ENCODE measurements at places on chromosomes 5 and 9. TPM values are rescaled to one million over a fixed set of nuclear protein-coding genes. Genes with fewer than 3 reads are reported as not detected.

The FOXD4L4 gene
- polyA plus RNA-seq = not detected

GRCh38 chr5:163379298-163380155 lies 57.9 kb upstream of the CCNG1 start:
- DNase-seq = no peak

The ITGA2 gene
- 0.86 TPM for polyA plus RNA-seq

DNA sequence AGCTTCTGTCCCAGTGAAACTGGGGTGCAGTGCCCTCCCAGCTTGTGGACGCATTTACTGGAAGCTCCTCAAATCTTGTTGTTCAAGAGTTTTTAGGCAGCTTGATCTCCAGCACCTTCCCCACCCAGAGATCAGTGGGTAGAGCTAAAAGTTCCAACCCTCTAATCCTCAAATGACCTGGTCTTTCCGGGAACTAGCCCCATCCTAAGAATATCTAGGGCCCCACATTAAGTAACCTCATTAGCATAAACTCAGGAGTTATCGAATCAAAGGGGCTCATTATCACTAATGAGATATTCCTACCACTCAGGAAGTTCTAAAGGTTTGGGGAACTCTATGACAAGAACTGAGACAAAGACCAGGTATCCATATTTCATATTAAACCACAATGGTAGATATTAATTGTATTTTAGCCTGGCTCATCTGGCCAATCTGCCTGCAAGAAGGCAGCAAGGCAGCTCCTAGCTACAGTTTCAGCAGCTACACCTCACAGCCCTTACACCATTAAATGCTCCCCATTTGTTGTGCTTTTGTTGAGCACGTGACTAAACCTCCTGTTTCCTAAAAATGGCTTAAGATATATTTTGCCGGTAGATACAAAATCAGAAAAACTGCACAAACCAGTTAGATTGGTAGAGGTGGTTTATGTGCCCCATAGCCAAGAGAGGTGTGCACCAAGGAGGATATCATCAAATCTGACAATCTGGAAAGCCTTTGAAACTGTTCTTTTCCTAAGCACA lies 24.6 kb upstream of the SLC22A5 start:
- DNase-seq = no peak

GRCh38 chr5:88290801-88291200 lies 22.2 kb upstream of the TMEM161B start:
- DNase-seq = no peak
